ENCODE measurements at places on chromosomes 3 and 15.

GRCh38 chr3:142595581-142595950 lies 627 bp upstream of the PLS1 start:
- ATAC-seq, result no peak

- ATAC-seq, result no peak
These were observed 70.9 kb downstream of the CHAC1 start for GRCh38 chr15:41024131-41024530.

- ATAC-seq, result no peak
These were observed 321.0 kb upstream of the C2CD4B start for GRCh38 chr15:62486041-62486440.

- no peak for ATAC-seq
These were observed 129.0 kb downstream of the RPL22L1 start for GRCh38 chr3:170740726-170741591.

- no peak for ATAC-seq
These were observed 55.2 kb downstream of the CCDC66 start for GRCh38 chr3:56612146-56612545.

GRCh38 chr3:32493437-32494414 lies 8.9 kb downstream of the CMTM6 start:
- ATAC-seq, result no peak
